ENCODE measurements at places on chromosomes 6 and 20.

DNA sequence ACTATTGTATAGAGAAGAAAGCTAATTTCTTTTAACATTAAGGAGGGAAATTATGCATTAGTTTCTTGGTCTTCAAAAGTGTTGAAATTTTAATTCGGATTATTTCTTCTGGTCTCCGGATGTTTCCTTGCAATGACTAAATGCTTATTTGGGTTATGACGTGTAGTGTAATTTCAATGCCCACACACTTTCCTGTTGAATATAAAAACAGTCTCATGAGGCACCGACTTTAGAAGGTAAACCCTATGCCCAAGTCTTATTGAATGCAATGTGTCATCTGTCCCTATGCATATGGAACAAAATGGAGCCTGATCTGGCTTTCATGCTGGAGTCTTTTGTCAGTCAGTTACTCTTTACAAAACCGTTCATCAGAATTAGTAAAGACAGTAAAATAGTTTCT, 17.7 kb downstream of the GJA1 start:
- DNase-seq = no peak

DNA sequence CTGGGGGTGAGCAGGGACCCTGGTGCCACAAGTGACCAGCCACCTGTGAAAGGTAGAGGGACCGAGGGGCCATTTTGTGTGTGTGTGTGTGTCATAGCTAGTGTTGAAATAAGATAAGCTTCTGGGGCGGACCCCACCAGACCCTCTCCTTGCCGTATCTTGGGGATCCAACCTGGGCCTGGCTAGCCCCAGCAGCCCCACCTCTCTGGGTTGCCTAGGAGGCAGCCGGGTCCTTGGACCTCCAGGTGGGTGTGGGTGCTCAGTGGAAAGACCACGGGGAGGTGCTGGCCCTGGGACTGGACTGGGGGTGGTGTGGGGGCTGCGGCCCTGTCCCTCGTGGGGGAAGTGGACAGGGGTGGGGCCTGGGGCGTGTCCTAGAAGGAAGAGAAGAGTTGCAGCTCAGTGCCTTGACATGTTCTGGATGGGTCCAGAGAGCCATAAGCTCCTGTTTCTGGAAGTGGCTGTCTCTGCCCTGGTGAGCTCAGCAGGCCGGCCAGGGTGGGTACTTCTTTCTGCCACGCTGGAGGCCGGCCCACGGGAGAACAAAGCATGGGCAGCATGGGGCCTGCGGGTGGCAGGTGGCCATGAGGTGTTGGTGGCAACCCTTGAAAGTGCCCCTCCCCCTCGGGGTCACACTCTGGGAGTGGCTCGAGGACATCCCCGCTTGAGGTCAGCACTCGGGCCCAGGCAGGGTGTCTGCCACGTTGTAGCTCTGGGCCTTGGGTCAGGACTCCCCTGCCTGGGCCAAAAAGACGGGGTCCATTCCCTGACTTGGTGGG, 8.4 kb downstream of the RBBP8NL start:
- DNase-seq = no peak

- no peak for DNase-seq
Observed at GRCh38 chr20:24648481-24648880, 179.1 kb downstream of the SYNDIG1 start.

DNA sequence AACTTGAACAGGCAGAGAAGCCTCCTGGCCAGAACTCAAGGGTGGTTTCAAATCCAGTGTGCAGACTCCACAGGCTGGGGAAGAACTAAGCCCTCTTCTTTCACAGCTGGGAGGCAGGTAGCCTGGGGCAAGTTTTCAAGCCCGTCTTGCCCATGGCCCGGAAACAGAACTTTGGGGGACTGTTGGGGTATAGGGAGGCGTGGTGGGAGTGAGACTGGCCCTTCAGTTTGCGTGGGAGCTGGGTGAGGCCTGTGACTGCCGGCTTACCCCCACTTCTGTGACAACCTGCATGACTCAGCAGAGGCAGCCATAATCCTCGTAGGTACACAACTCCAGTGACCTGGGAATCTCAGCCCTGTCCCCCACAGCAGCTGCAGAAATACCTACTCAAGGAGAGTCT, 1125.7 kb downstream of the HACE1 start:
- no peak for DNase-seq

DNA sequence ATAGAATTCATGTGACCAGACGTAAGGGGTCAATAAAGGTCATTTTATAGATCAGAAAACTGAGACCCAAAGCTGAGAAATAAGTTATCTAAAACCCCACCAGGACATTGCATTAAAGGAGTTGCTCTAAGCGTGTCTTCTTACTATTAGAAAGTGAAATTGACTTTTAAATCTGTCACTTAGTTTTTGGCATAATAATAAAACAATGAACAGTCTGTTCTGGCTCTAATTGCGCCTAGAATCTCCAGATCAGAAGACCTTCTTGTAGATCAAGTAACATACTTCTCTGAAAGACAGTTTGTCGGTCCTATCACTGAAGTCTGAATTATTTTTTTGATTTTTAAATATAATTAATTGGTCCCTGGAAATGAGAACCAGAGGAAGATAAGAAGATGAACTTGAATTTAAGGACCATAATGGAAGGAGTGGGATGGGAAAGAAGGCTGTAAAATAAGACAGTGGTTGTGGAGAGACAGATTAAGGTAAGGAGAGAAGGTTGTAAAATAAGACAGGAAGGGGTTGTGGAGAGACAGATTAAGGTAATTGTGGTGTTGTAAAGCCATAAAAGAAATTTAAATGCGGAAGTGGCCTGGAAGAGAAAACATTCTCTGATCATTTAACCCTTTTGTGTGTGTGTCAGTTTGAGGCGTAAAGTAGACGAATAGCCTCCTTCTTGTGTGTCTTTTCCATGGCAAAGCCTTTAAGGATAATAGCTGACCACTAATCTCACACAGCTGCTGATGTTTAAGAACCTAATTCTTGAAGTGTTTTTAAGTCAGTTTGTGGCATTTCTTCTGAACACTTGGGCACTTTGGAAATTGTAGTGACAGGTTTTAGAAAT, 20.1 kb downstream of the TOP1 start:
- DNase-seq = no peak

- DNase-seq = no peak
Observed at GRCh38 chr6:113971741-113972140, 793 bp upstream of the HDAC2 start.

All from stimulated activated CD8-positive, alpha-beta memory T cell treated with anti-CD3 and anti-CD28 coated beads, Interleukin-15, amount 100 ng/mL, for 1 hour (primary cell).